CD4-positive, alpha-beta T cell treated with Interleukin-1 beta for 1 hour (primary cell): ENCODE measurements at places on chromosomes 5 and 9.
A peak's percentile ranks its signal among the peaks of the same experiment; 100 is the strongest.

DNA sequence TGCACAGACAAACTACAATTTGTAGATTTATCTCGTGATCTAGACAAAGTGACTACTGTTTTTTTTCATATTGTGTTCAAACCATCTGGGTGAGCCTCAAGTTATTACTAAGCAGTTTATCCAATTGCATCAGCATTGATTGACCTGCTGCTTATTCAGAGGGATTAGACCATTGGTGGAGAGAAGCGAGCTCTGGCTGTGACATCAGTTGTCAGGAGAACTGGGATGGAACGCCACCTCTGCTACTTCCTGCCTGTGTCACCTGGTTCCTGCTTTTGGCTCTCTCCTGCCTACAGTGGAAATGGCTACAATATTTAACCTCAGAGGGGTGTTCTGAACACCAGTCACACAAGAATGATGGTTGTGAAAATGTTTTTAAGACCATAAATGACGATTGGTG lies 12.1 kb downstream of the NR4A3 start:
- DNase-seq, result no peak

- DNase-seq, result no peak
Observed at GRCh38 chr5:131825404-131826013, 28.7 kb upstream of the FNIP1 start.

GRCh38 chr9:120702075-120702474 lies 12.2 kb downstream of the MEGF9 start:
- no peak for DNase-seq

DNA sequence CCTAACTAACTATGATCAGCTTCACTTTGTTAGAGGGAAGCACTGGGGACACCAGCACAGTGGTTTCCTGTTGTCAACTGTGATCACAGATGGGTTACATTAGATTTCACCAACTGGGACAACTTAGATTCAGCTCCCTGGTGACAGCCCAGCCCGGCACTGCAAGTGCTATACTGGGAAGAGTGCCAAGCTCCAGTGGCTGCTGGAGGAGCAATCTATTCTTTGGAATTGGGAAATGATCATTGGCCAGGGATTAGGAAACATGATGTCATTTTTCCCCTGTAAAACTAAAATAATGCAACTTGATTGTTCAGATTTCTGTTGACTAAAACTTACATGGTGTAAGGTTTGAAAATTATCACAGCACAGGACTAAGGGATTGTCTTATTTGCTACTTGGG lies 33.2 kb downstream of the PTGR1 start:
- no peak for DNase-seq

- DNase-seq, result no peak
Observed at GRCh38 chr5:133406208-133406976, 205.9 kb downstream of the FSTL4 start.

DNA sequence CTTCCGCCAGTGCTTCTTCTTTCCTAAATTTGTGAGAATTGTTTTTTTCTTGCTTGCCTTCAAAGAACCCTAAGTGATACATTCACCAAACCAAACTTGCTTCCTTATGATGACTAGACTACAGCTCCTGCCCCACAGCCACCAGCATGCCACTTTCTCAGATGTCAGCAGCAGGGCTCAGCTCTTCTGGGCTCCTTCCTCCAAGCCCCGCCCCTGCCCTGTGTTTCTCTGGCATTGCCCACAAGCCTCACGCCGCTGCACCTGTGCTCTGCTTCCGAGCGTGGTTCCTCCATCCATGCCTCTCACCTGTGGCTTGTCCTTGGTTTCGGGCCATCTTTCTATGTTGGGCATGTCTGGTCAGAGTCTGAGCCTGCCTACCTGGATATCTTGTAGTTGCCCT lies 10.6 kb downstream of the UNC5A start:
- no peak for DNase-seq

DNA sequence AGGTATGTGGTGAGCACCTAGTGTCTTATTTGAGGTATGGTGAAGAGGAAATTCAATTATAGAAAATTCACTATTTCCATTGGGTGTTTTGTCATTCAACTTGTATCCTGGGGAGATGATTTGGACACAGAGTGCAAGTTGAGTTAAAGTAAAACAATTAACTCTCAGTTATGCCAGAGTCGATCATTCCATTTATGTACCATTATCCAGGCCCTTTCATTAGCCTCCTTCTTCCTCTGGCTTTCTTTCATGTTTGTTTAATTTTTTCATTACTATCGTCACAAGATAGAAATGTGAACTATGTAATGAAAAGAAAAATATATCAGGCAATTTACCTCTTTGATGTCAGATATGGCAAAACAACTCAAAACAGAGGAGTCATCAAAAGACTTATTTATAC lies 1347.2 kb upstream of the NUDT12 start:
- no peak for DNase-seq

DNA sequence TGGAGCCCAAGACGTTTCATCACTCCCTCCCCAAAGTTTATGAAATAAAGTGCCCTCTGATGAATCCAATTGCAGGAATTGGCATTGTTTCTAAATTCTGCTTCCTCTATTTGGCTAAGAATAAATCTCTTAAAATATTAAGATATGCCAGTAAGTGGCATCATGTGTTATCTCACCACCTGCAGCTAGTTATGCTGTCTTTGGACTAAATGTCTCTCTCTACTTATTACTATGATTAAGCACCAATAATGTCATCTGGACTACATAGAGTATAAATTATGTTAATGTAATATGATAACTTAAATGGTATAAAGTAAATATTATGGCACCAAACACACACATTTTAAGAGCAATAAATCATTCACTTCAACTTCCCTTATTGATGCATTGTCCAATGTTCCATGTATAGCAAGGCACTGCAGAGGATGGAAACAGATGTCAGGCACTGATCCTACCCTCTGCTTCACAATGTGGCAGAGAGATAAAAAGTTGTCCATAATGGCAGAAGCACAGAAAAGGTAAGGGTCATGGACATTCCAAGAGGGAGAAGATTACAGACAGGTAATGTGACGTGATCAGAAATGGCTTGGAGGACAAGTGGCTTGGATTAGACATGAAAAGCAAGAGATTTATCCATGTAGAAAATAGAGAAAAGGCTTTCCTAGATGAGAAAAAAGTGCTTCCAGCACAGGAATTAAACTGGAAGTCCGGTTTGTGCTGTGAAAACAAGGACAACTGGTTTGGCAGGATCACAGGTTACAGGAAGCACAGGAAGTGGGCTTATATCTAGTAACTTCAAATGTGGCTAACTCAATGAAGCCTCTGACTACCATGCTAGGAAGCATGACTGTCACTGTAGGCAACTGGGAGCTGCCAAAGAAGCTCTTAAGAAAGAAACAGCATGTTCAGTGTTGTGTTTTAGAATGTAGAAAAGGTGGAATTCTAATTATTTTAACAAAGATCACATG lies 26.7 kb downstream of the MARCHF11 start:
- no peak for DNase-seq

DNA sequence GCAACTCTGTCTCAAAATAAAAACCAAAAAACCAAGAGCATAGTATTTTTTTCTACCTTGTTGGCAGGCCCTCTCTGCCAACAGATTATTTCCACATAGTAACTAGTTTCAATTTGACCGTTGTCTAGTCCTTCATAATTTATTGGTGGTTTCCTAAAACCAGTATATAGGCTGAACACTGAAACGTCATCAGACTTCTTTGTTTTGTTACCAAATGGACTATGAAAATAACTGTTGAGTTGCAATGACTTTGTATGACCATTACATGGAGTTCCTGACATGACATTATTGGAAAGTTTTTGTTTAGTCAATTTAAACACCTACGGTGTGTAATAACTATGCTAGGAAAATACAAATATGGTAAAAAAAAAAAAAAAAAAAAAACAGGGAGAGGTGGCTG lies 1.7 kb downstream of the AGGF1 start:
- no peak for DNase-seq

- DNase-seq, result no peak
Observed at GRCh38 chr9:101366038-101366756, 18.6 kb downstream of the BAAT start.

DNA sequence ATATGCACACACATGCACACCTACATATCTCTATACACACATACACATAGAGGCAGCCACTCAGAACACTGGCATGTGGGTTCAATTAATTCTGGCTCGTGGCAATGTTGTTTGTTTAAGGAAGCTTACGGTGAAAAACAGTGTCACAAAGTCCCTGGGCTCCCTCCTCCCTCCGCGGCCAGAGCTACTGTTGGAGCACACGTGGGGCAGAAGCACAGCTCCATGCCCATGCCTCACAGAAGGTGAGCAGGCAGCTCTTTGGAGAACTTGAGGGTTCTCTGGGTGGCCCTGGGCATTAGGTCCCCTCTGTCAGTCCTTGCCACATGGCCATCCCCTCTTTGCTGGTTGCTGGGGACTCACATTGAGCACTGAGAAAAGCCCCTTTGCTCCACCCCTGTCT lies 107.5 kb downstream of the GADD45G start:
- DNase-seq, result no peak

- DNase-seq, result no peak
Observed at GRCh38 chr5:1552521-1553255, 28.9 kb upstream of the LPCAT1 start.

DNA sequence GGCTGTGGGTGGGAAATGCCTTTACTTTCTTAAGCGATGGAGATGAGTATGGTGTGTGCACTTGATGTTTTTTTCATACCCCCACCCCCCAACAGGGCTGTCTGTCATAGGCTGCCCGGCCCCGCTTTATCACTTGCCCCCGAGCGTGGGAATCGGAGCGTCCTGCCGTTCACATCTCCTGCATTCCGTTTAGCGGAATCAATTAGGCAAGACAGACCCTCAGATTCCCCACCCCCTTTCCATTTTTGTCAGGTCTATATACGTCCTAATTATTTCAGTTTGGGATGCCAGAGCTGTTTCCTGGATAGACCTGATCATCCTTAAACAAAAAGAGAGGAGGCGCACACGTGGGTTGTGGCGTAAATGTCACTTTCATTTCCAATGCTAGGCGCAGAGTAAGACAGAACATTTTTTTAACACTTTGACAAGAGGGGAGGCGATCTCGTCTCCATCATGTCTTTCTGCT lies 217.2 kb downstream of the MEF2C start:
- no peak for DNase-seq

- peak; percentile 65 for DNase-seq
Observed at GRCh38 chr9:447230-448025, 232.8 kb downstream of the DOCK8 start.

GRCh38 chr5:84255315-84255714 lies 129.4 kb downstream of the EDIL3 start:
- no peak for DNase-seq
